HepG2 (cell line): ENCODE measurements at places on chromosomes 7 and 10. TPM values are rescaled to one million over a fixed set of nuclear protein-coding genes. Genes with fewer than 3 reads are reported as not detected.
A peak's percentile ranks its signal among the peaks of the same experiment; 100 is the strongest.

SSC4D gene
- total RNA-seq: 32.3 and 63.8 TPM in 2 replicates

SUGCT gene
- 22.2 and 23.6 TPM in 2 replicates for total RNA-seq

TMEM273 gene
- not detected in 2 replicates for total RNA-seq

RET gene
- total RNA-seq: 0.02 TPM in 1 of 2 replicates, not detected in the other

DNA sequence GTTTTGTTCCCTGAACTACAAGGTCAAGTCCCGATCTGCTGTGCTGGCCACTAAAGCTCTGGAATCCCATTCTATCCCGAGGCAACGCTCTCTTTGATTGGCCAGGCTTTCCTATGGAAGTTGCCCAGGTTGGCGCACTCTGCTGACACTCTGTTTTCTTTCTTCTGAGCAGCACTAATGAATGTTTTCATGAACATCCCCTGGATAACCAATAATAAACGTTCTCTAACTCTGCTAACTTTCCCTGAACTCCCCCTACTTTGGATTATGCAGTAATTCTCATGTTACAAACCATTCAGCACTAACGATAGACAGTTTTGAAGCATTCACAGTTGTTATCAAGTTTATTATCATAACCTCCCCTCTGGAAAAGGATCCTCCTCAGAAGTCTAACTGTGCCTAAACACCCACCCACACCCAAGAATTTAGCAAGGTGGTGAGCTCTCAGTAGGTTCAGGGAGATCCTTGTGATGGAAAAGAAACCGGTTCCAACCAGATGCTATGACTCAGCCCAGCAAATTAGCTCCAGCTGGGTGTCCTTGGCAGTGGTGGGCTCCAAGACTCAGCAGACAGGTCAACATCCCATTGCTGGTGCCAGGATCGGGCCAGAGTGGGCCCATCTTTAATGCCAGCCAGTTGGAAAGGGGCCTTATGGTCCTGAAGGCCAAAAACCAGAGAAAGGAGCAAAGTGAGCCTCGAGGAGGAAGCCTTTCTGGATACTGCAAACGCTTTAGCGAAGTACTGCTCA, 68.4 kb downstream of the CREB3L2 start:
- no peaks in the 10 kb centered on the region for H3K27me3 ChIP-seq
- no peak overlapping the region for H3K4me3 ChIP-seq
- H3K27ac ChIP-seq: peak overlapping the region; percentile 49
- peaks cover 28% of the 10 kb centered on the region; the same call in 2 of the 3 replicates for H3K36me3 ChIP-seq
